Stimulated activated CD4-positive, alpha-beta T cell treated with anti-CD3 and anti-CD28 coated beads, Interleukin-15, amount 100 ng/mL, for 1 hour (primary cell): ENCODE measurements at places on chromosomes 7 and 10.

GRCh38 chr10:116886772-116887171, 37.5 kb downstream of the ENO4 start:
- DNase-seq, result no peak

DNA sequence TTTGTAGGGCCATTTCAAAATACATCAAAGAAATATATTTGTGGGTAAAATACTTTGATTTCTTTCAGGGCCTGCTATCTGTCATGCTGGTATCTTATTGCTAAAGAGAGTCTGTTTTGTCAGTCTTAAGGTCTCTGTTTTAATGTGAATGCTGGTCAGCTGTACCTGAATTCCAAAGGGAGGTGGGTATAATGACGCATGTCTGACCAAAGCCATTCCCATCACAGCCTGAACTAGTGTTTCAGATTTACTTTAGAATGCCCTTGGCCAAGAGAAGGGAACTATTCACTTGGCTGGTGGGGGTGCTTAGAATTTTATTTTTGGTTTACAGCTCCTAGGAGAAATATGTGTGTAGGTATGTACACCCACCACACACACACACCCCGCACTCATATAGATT, 30.6 kb upstream of the MYL10 start:
- DNase-seq, result no peak

DNA sequence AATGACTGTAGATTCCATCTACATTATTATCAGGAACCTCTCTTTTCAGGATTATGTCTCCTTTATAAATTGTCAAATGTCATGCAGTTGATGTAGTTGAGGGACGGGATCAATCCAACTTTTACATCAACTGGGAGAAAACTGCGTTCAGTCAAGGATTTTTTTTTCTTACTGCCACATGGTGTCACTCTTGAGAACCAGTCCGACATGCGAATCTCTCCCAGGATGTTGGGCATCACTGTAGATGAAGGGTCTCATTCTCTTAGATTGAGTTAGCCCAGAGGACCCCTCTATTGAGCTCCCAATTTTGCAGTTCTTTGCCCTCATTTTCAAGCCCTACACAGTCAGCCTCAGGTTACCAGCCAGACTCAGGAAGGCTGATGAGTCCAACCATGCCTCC, 120.3 kb upstream of the PTPRZ1 start:
- no peak for DNase-seq

- DNase-seq, result no peak
Measured at GRCh38 chr10:82942286-82943099, 1067.5 kb downstream of the NRG3 start.

- DNase-seq, result no peak
Measured at GRCh38 chr10:20369863-20370736, 527.0 kb downstream of the NEBL start.

DNA sequence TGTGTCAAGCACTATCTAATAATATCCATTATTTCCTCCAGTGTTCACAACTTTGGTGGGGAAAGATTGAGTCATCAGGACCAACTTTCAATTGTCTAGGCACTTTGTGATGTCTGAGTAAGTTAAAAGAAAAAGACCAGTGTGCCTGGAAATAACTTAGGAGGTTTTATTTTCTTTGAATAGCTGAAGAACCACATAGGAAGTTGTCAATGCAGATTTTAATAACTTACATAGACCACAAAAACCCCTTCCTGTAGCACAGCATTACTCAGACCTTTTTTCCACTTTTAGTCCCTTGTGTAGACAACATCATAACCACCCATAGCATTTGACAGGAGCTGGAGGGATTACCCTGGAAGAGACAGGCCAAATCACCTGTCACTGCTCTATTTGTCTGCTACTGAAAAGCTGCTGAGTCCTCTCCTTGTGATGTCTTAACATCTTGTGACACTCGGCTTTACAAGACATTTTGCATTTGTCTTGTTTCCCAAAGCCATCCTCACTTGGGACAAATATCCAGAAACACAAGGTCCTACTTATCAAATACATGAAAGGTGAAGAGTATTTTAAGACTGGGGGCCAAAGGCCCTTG, 241.5 kb upstream of the PTER start:
- DNase-seq, result no peak

- DNase-seq, result no peak
Measured at GRCh38 chr10:112227331-112227987, 43.9 kb upstream of the GPAM start.

- DNase-seq, result no peak
Measured at GRCh38 chr7:47636433-47637175, 54.7 kb upstream of the TNS3 start.

- peak; percentile 58 for DNase-seq
Measured at GRCh38 chr7:55254596-55255495, 110.3 kb upstream of the LANCL2 start.

DNA sequence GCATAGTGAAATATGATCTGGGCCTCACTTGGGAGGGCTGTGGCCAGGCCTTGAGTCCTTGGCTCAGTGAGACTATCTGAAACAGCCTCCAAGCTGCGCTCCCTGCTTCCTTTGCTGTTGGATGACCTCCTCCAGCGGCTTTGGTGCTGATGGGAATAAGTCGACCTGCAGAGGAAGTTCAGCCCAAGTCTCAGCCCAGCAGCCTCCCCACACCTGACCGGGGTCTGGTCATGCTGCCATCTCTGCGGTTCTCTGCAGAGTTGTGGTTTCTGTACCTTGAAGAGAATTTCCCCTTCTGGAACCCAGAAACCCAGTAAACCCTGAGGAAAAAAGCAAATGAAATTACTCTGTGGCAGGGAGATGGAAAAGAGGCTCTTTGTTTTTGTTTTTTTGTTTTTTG, 4.6 kb upstream of the RBAK start:
- no peak for DNase-seq

- no peak for DNase-seq
Measured at GRCh38 chr7:1073142-1073977, 14.6 kb upstream of the GPER1 start.

DNA sequence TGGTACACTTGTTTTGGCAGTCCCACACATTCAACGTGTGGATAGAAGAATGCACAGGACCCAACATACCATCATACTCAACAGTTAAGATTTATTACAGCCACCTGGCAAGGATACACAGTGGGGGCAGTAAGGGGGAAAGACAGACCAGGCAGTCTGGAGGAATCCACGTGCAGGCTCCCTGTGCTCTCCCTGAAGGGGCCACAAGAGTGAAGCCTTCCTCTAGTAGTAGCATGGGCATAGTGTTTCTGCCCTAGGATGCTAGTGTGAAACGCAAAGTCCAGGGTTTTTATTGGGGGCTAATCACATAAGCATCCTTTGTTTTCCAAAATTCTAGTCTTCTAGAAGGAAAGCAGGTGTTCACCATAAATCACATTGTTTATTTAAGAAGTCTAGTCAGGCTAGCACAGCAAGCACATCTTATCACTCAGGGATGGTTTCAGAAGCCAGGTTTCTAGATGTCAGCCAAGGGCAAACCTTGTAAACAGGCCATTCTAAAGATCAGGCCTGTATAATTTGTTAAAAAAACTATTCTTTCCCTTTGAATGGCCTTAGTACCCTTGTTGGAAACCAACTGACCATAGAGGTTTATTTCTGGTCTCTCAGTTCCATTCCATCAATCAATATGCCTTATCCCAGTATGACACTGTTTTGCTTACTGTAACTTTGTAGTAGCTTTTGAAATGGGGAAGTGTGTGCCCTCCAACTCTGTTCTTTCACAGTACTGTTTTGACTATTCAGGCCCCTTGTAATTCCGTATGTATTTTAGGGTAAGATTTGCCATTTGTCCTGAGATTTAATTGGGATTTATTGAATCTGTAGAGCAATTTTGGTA, 12.4 kb upstream of the TFAM start:
- DNase-seq, result no peak

- DNase-seq, result peak; percentile 49
Measured at GRCh38 chr7:128405471-128406313, 4.1 kb downstream of the IMPDH1 start.

GRCh38 chr10:77687621-77688020, 50.0 kb upstream of the KCNMA1 start:
- no peak for DNase-seq

DNA sequence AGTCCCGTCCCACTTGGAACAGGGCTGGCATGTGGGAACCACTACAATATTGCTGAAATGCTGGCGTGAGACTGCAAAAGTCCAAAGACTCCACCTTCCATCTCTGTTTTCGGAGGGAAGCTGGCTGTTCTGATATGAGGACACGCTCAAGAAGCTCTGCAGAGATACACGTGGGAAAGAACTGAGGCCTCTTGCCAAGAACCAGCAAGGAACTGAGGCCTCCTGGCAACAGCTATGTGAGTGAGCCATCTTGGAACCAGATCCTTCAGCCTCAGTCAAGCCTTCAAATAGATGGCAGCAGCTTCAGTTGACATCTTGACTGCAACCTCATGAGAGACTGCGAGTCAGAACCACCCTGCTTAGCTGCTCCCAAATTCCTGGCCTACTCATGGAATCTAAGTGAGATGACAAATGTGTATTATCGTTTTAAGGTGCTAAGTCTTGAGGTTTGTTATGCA, 30.8 kb downstream of the SGMS1 start:
- DNase-seq, result no peak

GRCh38 chr10:107022600-107023354, 141.7 kb downstream of the SORCS1 start:
- no peak for DNase-seq

DNA sequence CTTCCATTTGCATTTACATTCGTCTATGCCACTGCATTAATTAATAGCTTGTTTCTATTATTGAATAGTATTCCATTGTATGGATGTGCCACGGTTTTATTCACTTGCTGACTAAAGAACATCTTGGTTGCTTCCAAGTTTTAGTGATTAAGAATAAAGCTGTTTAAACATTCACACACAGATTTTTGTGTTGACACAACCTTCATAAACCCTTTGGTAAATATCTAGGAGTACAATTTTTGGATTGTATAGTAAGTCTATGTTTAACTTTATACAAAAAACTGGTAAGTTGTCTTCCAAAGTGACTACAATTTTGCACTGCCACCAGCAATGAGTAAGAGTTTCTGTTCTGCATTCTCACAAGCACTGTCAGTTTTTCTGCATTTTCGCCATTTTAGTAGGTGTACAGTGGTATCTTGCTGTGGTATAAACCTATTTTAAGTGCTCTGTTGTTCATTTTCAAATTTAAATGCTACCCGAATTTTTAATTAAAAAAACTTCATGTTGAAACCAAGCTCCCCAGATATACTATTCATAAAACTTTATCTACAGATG, 121.4 kb downstream of the RNF133 start:
- DNase-seq, result no peak

DNA sequence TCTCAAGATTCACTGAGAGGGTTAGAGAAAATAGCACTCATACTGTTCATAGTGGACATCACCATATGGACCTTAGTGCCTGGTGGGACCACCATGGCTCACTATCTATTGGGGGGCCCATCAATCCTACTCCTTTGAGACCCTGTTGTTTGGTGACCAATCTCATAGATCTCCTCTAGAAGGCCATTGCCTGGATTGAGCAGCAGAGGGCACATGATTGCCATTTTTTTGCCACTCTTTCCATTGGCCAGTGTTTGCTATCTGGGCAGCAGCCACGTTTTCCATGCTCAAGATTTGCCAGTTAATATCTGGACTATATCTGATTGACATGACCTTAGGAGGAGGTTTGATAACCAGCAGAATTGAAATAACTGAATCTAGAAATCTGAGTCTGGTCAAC, 244.5 kb downstream of the ITGB1 start:
- no peak for DNase-seq

DNA sequence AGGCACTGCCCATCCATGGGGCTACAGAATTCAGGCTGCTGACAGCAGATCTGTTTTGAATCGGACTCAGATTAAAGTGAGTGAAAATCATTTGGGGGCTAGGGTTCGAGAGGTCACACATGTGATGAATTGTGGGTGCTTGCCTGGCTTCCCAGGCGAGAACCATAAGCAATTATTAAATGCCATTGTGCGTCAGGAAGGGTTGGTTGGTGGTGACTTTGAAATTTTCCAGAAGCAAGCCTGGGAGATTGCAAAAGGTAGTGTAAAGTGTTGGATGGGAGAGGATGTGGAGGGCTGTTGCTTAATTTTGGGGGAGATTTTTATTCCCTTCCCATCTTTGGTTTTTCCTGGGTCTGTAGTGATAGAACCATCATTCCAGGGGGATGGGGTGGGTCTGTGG, 34.6 kb downstream of the LRMDA start:
- no peak for DNase-seq

DNA sequence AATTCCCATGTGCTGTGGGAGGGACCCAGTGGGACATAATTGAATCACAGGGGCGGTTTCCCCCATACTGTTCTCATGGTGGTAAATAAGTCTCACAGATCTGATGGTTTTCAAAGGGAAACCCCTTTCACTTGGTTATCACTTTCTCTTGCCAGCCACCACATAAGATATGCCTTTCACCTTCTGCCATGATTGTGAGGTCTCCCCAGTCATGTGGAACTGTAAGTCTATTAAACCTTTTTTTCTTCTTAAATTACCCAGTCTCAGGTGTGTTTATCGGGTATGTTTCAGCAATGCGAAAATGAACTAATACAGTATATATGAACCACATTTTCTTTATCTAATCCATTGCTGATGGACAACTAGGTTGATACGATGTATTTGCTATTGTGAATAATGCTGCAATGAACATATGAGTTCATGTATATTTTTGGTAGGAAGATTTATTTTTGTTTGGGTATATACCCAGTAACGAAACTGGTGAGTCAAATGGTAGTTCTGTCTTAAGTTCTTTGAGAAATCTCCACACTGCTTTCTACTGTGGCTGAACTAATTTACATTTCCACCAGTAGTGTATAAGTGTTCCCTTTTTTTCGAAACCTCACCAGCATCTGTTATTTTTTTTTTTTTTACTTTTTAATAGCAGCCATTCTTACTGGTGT, 70.0 kb upstream of the HGF start:
- no peak for DNase-seq

GRCh38 chr10:88346144-88346977, 236.8 kb downstream of the RNLS start:
- DNase-seq, result no peak

DNA sequence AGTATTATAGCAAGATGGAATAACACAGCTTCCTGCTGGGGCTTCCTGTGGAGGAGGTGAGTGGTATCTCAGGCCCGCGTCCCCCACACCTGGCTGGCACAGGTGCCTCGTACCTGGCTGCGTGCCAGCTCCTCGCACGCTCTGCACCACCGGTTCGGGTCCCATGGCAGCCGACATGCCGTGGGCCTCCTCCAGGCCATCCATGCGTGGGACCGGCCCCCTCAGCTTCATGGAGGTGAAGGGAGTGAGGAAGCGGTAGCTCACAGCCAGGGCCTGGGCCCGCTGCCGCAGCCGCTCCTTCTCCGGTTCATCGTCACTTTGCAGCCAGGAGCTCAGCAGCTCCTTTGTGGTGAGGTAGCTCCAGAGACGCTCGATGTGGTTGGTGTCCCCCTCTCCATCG, 90.4 kb downstream of the ITIH5 start:
- no peak for DNase-seq
